CD8-positive, alpha-beta T cell (primary cell): ENCODE measurements at places on chromosomes 3 and 15. TPM values are rescaled to one million over a fixed set of nuclear protein-coding genes. Genes with fewer than 3 reads are reported as not detected.

GRCh38 chr3:126316031-126316461, 41.2 kb downstream of the KLF15 start:
- DNase-seq, result no peak

The CHRNA7 gene
- total RNA-seq, result not detected

GRCh38 chr3:124770336-124771082, 40.3 kb downstream of the UMPS start:
- DNase-seq, result no peak

DNA sequence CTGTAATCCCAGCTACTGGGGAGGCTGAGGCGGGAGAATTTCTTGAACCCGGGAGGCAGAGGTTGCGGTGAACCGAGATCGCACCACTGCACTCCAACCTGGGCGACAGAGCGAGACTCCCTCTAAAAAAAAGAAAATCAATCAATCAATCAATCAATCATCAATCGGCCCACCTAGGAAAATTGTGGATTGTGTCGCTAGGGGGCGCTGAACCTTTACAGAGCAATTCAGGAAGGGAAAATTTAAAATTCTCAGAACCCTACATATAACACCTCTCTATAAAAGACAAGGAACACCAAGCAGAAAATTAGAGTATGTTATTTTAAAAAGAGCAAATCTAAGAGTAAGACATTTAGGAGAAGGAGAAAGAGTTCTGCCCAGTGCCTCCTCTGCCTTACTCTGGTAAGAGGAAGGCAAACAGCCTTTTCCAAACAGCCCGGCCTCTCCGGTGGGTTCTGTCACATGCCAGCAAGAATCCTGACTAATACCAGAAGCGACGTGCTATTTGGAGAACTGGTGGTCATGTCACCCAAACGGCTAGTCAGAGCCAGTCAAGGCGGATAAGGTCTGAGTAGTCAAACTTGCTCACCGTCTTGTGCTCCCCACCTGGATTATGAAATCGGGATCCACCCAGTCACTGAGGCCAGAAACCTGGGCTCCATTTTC, 22.3 kb upstream of the SMCO1 start:
- DNase-seq, result peak; percentile 69

- no peak for DNase-seq
These were observed 4.3 kb downstream of the CD276 start for GRCh38 chr15:73688455-73688854.

The CDHR4 gene
- 0.17 TPM for total RNA-seq

DNA sequence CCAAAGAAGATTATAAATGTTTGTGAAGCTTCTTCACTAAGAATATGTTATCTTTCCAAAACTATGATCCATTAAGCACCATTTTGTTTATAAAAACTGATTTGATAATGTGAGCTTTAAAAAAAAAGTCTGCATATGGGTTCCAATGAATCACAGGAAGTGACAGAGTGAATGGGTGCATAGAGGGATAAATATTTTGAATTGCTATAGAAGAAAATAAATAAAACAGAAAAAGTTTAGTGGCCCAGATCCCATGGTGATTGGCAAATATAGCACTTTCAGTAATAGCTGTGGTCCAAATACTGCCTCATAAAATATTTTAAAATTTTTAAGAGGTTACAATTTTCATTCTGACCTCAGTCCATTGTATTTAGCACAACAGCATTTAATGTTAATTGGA, 19.2 kb downstream of the CPA3 start:
- no peak for DNase-seq

DNA sequence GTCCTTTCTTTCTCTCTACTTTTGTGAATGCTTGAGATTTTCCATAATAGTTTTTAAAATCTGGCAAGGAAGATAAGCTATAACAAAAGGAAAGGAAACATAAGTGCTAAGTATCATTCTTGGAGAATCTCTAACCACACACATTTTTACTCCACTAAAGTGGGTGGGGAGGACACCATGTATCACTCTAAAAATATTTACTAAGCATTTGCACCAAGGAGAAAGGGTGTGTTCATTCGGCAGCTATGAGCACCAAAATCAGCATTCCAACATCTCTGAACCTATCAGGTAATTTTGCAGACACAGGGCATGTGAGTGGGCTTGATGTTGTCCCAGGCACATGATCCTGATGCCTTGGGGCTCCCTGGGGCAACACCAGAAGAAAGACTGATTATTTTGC, 5.5 kb downstream of the B4GALT4 start:
- no peak for DNase-seq

The NR1I2 gene
- 0.19 TPM for total RNA-seq

The ROPN1 gene
- total RNA-seq, result not detected
